ENCODE measurements at places on chromosomes 6 and 20. TPM values are rescaled to one million over a fixed set of nuclear protein-coding genes. Genes with fewer than 3 reads are reported as not detected.
A peak's percentile ranks its signal among the peaks of the same experiment; 100 is the strongest.

COL12A1 gene
- 5.5 TPM for total RNA-seq

C6orf141 gene
- total RNA-seq: 11.6 TPM

GSTA3 gene
- not detected for total RNA-seq

KIF16B gene
- total RNA-seq: 66.9 TPM

C20orf141 gene
- not detected for total RNA-seq

ULBP3 gene
- 1.5 TPM for total RNA-seq

AARS2 gene
- total RNA-seq: 12.0 TPM

RIMS4 gene
- 1.2 TPM for total RNA-seq

DNA sequence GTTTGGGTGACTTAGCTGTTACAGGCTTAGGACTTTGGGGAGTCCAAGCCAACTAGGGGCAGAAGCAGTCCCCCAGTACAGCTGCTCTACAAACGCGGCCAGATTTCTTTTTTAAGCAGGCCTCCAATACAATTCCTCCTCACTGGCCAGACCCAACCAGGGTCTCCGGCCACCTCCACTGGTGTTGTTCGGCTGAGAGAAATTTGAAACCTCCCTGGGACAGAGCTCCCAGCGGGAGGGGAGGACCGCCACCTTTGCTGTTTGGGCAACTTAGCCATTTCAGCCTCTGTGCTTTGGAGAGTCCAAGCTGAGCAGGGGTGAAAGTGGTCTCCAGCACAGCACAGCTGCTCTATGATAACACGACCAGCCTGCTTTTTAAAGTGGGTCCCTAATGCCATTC is 59.4 kb upstream of the KHDRBS2 start:
- DNase-seq: no peak

- DNase-seq: no peak
Observed at GRCh38 chr6:95784869-95785268, 207.5 kb downstream of the MANEA start.

- DNase-seq: no peak
Observed at GRCh38 chr6:167695831-167696230, 130.9 kb upstream of the AFDN start.

DNA sequence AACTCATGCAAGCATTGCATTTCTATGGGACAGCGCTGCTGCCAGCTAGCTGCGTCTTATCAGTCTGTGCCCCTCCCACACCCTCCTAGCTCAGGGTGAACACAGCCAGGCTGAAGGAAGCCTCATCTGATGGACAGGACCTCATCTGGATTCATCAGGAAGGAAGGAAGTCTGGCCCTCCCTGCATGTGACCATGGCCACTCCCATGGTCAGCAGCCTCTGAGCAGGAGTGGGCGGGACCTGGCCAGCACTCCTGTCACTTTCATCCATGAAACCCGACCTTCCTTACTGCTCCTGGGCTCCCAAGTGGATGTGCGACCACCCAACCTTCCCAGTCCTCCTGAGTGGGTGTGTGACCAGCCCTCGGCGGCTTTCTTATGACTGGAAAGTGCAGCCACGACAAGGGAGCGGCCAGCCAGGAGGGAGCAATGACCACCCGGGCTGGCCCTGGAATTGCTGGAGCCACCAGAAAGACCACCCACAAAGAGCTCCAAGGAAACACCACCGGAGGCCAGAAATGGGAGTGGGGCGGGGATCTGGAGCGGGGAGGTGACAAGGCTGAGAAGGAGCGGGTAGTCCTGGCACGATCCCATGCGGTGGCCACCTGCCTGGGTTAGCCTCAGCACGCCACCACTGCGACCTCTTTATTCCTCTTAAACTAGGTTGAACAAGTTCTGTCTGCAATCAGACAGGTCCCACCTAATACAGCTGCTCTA is 241.2 kb downstream of the TTLL2 start:
- no peak for DNase-seq

DNA sequence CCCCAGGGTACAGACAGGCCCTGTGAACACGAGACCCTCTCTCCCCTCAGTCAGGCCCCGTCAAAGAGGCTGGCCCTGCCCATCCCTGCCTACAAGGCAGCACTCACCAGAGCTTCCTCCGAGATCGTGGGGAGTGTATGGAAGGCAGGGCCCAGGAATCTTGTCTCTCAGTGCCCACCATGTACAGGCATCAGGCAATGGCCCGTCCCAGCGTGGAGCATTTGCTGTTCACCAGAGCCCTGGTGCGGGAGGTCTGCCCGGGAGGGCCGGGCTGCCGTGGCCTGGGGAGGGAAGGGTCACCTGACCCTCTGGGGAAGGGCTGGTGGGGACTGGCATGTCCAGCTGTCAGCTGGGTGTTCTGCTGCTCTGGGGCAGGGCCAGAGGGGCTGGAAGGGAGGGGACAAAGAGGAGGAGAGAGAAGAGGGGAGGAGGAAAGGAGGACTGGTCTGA is at the start of gene IP6K3:
Gene IP6K3, minus strand, starts transcription at position 255 of the 450 bp plus-strand sequence. CDS start 11,429 bp downstream, outside the sequence.
- DNase-seq: no peak

- DNase-seq: no peak
Observed at GRCh38 chr6:142850679-142851423, 94.1 kb downstream of the HIVEP2 start.

GRCh38 chr6:1792989-1793388 is 183.3 kb downstream of the FOXC1 start:
- no peak for DNase-seq

DNA sequence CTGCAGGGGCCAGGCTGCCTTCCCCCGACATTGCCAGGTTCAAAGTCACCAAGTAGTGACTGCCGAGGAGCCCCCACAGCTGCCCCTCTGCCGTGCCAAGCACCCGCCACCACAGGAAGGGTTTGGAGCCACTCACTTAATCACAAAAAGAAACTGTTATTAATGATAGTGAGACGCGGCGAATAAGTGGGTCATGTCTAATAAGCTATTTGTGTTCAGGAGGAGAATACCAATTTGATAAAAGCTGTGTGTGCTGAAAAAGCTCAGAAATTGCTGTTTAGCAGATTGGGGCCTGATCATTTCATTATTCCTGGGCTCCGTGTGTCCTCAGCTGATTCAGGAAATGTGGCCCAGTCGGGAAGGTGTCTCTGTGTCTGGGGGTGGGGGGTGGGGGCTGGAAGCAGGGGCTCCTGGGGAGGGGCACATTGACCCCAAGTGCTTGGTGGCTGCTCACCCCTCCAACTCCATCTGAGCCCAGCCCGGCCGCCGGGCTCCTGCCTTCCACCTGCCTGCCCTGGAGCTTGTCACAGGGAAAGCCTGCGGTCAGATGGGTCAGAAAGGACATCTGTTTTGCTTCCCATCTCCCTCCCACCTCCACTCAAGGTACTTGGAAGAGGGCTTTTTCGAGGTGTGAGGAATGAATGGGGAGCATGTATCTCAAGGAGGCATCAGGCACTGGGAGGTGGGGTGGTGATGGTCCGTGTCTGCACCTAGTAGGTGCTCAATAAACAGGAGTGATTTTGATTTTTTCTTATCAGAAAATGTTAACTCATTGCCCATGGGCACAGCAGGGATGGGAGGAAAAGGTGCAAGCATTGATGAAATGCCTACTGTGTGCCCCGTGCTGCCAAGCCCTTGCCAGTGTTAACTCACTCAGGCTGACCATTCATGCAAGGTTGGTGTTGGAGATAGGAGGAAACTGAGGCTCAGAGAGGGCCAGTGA is 3.0 kb downstream of the VSTM2L start:
- DNase-seq: no peak

DNA sequence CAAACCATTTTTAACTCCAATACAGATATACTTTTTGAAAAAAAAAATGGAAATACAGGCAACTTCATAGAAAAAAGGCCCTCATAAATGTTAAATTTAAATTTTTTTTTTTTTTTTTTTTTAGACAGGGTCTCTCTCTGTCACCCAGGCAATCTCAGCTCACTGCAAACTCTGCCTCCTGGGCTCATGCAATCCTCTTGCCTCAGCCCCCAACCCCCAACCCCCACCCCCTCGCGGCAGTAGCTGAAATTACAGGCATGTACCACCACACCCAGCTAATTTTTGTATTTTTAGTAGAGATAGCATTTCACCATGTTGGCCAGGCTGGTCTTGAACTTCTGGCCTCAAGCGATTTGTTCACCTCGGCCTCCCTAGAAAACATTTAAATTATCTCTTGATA is 12.8 kb upstream of the ULBP3 start:
- no peak for DNase-seq

- DNase-seq: no peak
Observed at GRCh38 chr6:72850469-72850868, 228.6 kb downstream of the KCNQ5 start.

GRCh38 chr20:41469868-41470267 is 103.2 kb upstream of the EMILIN3 start:
- no peak for DNase-seq

- no peak for DNase-seq
Observed at GRCh38 chr20:53126185-53126584, 154.0 kb downstream of the TSHZ2 start.

DNA sequence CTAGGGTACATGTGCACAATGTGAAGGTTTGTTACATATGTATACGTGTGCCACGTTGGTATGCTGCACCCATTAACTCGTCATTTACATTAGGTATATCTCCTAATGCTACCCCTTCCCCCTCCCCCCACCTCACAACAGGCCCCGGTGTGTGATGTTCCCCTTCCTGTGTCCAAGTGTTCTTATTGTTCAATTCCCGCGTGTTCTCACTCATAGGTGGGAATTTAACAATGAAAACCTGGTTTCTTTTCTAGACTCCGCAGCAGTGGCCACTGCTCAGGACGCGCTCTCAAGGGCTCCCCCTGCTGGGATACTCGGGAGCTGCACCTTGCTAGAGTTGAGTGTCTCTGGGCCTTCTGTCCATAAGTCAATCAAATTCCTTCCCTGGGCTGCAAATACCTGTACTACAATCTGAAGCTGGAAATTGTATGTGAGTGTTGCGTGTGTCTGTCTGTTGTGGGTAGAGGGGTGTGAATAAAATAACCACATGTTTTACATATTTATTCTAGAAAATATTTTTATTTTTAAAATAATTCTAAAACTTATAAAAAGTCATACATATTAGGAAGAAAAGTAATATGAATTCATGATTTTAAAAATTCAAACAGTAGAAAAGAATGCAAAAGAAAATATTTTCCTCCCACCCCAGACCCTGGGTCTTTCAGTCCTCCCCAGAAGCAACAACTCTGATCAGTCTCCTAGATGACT is 8.2 kb upstream of the CEP250 start:
- DNase-seq: peak; percentile 74

- DNase-seq: no peak
Observed at GRCh38 chr20:54560357-54560756, 85.0 kb downstream of the DOK5 start.

DNA sequence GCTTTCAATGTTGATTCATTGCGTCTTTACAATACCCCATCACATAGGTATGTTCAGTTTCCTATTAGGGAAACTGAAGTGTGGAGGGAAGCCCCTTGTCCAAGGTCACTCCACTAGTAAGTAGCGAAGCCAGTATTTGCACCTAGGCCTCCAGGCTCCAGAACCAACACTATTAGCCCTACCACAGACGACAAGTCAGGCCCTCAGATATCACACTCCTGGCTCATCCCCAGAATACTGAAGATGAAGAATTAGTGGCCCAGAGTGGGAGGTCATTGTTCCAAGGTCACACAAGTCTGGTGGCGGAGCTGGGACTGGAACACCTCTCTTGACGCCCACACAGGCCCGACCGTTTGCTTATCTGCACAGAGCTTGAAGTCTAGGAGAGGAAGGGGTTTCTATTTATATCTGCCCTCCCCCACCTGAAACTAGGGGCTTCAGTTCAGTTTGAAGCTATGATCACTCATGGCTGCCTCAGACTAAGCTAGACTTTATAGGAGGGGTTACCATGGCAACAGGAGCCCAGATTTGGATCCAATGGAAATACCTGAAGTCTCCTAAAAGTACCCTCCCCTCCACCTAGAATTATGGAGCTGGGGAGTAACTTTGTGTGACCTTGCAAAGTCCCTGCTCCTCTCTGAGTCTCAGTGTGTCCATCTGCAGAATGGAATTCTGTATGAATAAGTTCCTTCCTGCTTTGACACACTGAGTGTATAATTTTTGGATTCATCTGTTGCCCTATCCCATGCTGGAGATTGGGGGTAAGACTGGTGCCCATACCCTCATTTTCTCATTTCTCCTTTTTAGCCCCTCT is 2.2 kb downstream of the SNTA1 start:
- DNase-seq: no peak

DNA sequence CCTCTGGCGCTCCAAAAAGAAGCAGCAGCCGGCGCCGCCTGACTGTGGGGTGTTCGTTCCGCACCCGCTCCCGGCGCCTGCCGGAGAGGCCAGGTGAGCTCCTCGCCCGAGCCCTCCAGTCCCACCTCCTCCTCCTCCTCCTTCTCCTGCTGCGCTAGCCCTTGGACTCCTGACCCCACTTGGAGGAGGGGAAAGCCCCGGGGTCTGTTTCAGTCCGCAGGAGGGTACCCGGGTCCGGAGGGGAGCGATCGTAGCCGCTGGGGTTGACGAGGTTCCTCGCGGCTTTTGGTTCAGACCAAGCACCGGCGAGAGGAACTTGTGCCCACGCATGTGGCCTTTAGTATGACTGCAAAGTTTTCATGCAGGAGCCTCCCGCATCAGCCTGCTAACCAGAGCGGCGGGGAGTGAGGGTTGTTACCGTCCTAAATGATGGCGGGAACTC is 493 bp downstream of the CRYBG1 start:
- DNase-seq: peak; percentile 44

- no peak for DNase-seq
Observed at GRCh38 chr6:169106176-169106575, 147.5 kb downstream of the THBS2 start.

- no peak for DNase-seq
Observed at GRCh38 chr6:140427842-140428241, 1053.4 kb upstream of the CITED2 start.

- no peak for DNase-seq
Observed at GRCh38 chr6:24898676-24899075, 37.1 kb downstream of the RIPOR2 start.

DNA sequence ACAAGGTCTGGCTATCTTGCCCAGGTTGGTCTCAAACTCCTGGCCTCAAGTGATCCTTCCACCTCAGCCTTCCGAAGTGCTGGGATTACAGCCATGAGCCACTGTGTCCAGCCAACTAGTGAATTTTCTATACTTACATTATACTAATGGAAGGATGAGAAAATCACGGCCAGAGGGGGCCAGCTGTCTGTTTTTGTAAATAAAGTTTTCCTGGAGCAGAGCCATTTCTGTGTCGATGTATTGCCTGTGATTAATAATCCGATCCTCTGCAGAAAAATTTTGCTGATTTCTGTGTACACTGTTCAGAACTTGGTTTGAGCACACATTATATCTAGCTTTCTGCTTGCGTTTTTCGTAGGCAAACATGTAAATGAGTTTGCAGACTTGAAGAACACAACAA is 28.8 kb downstream of the PTPRT start:
- no peak for DNase-seq

DNA sequence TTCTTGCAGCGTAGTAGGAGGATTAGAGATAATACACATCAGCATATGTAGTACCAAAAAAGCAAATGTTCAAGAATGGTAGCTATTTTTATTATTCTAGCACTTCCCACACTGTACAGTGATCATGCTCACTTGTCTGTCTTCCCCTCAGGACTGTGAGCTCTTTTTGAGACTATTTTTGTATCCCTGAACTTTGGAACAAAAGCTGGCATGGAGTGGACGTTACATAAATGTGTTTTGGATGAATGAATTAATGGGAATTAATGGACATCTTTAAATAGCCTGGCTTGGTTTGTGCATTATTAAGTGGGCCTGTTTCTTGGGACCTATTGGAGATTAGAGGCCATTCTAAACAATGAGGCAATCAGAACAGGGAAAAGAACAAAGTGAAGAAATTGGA is 243.7 kb downstream of the CD83 start:
- DNase-seq: no peak

GRCh38 chr6:22412994-22413393 is 116.2 kb upstream of the PRL start:
- DNase-seq: no peak

GRCh38 chr6:1906609-1907008 is 296.9 kb downstream of the FOXC1 start:
- DNase-seq: no peak
